ENCODE measurements at places on chromosomes 16 and 17. TPM values are rescaled to one million over a fixed set of nuclear protein-coding genes. Genes with fewer than 3 reads are reported as not detected.

GRCh38 chr17:77722366-77722765 is 236.1 kb upstream of the TNRC6C start:
- DNase-seq, result no peak

DNA sequence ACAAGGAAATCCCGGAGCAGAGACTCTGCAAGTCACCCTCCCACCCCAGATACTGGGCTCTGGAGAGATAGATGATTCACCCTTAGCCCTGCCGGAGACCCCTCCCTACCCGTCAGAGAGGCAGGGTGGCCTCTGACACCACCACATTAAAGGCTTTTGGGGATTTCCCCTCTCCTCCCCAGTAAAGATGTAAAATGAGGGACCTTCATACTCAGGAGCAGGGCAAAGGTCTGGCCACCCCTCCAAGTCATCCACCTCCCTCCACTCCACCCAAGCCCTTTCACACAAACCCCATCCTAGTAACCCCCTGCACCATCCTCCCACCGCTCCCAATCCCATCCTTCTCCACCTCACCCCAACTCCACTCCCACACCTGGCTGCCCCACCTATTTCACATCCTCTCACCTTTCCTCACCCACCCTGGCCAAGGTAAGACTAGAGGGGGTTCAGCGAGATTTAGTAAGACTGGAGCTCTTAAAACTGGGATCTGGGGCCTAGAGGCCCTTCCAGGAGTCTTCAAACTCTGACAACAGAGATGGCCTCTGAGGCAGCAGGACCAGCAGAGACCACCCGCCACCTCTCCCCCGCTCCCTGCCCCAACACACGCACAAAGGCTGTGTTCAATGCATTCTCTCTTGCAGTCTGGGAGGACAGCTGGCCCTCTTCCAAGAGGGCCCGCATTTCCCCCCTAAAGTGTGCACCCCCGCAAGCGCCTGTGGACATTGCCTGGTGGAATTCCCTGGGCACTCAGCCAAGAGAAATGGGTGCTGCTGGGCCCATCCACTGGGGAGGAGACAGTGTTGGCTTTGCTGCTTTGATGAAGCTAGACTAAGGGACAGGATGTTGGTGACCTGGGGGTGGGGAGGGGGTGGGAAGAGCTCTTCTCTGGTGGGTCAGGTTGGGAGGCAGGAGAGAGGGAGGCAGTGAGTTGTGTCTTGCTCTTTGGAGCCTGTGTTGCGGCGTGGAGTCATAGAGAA is 1.1 kb downstream of the ABAT start:
- no peak for DNase-seq

- DNase-seq, result no peak
Observed at GRCh38 chr17:67246403-67246652, 1.3 kb upstream of the HELZ start.

GRCh38 chr17:66432996-66433551 is 130.7 kb downstream of the PRKCA start:
- DNase-seq, result no peak

GRCh38 chr17:6670999-6671398 is 19.4 kb downstream of the C17orf100 start:
- DNase-seq, result no peak

GRCh38 chr17:75270218-75270965 is 639 bp downstream of the MIF4GD start:
- DNase-seq, result peak; percentile 52

- DNase-seq, result no peak
Observed at GRCh38 chr16:84864326-84864955, 44.7 kb downstream of the CRISPLD2 start.

DNA sequence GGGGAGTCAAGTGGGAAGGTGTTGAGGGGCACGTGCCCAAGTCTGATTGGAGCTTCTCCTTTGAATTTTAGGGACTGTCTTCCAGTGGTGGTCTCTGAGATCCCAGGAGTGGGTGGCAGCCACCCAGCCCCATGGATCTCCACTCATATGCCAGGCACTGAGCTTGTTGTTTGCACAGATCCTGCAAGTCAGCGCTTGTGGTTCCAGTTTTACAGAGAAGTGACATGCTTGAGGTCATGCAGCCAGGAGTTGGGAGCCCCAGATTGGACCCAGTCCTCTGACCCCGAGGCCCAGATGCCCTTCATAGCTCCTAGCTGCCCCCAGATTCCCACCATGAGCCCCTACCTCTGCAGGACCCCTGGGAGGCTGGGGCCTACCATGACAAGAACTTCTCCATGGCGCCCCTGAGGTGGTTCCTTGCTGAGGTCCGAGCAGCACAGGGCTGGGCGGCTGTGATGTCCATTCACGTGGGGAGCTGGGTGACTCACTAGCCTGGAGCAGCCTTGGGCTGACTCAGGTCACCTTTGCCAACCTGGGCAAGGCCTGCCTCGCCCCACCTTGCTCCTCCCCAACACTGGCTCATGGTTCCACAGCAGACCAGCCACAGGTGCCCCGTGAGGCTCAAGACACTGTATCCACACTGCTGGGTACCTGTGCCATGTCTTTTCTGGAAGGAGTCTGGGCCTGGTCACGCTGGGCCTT is 47.4 kb downstream of the RAI1 start:
- no peak for DNase-seq

DNA sequence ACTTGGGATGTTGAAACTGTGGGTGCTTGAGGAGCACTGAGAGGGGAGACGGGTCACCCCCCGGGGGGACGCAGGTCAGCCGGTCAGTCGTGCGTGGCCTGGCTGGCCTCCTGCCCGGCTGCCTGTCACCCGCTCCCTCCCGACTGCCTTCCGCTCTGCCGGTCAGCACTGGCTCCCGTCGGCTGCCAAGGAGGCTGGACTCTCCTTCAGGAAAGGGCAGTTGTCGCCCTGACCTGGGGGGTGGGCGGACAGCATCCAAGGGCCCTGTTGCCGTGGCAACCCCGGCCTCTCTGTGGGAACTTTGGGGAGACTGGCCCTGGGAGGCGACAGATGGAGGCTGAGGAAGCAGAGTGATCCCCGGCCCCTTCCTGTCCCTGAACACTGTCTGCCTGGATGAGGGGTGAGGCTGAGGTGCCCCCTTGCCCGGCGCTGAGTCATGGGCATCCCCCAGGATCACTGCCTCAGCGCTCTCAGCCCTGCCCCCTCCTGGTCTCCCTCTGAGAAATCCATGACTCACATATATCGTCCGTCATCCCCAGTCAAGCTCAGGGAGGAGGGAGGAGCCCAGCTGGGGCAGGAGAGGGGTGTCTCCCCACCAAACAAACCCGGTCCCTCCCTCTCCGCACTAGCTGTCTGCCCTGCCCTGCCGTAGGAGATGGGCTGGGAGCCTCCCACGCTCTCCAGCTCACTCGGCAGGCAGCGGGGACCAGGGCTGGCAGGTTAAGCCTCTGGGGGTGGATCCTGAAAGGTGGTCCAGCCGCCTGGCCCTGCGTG is at the start of gene ADGRG1:
Gene ADGRG1 (plus strand): TSS at position 623 of the 774 bp plus-strand sequence. CDS start 21,658 bp downstream, outside the sequence.
- DNase-seq, result peak; percentile 56

Gene TLCD2
- total RNA-seq, result 1.1 TPM
